Activated CD4-positive, CD25-positive, alpha-beta regulatory T cell (primary cell): ENCODE measurements at places on chromosomes 7 and 10.

- no peak for DNase-seq
Observed at GRCh38 chr10:70337201-70337651, 45.2 kb downstream of the LRRC20 start.

DNA sequence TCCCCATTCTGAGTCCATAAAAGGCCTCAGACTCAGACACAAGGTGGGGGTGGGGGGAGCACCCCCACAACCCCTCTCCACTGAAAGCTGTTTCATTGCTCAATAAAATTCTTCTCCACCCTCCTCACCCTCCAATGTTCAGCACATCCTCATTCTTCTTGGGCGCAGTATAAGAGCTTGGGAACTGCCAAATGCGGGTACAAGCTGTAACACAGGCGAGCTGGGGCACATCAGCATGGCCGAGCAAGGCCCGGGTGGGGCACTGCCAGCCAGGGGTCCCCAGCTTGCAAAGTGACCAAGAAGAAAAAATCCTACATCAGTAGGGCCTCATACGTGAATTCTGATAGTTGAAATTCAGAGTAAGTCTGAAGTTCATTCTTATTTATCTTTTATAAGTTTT lies 50.1 kb downstream of the CACUL1 start:
- DNase-seq = no peak

DNA sequence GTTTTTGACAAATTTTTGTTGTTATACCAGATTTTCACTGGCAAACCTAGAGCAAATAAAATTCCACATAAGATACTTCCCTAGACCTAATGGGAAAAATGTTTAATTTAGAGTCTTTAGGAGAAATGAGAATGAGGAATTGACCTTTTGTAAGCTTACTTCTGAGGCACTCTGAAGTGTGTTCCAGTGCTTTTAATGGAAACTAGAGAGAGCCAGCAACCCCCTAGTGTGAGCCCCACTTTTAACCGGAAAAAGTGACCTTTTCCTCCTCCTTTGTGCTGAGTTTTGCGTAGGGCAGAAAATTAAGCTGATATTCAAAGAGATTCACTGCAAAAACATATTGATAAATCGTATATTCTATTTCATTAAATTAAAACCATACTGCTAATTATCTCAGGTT lies 5.2 kb downstream of the IKZF1 start:
- DNase-seq = no peak

- DNase-seq = no peak
Observed at GRCh38 chr10:114401195-114401791, 3.0 kb downstream of the AFAP1L2 start.

GRCh38 chr10:49634069-49634660 lies 20.3 kb downstream of the CHAT start:
- DNase-seq = no peak

- DNase-seq = no peak
Observed at GRCh38 chr10:88428442-88428841, 154.7 kb downstream of the RNLS start.

DNA sequence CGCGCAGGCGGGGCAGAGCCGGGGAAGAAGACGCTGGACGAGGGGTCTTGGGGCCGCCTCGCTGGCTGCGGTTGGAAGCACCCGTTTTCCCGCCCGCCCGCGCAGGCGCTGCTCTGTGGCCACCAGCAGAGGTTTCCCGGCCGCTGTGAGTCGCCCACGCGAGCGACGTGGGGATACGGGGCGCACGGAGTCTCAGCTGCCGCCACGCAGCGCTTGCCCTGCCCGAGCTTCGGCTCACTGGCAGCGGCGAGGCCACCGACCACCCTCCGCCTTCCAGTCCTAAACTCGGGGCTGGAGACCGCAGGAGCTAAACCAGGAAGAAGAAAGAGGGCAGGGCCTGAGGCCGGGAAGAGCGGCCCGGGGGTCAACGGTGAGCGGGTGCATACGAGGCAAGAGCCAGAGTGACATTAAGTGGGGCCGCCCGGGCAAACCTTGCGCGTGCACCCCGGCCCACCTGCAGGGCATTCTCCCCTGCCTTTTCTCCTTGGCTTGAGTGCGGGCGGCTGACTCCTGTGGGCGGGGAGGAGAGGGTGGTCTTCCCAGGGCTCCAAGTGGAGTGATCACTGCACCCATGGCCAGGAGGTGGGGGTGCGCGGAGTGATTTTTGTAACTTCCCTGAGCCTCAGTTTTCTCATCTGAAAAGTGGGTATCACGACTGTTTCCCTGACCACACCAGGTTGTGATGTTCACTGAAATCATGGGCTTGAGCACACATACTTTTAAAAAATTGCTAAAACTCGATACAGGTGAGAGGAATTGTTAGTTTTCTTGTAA lies 7.1 kb upstream of the EMX2 start:
- no peak for DNase-seq

- peak; percentile 10 for DNase-seq
Observed at GRCh38 chr7:73811760-73812168, 19.0 kb upstream of the CLDN4 start.

DNA sequence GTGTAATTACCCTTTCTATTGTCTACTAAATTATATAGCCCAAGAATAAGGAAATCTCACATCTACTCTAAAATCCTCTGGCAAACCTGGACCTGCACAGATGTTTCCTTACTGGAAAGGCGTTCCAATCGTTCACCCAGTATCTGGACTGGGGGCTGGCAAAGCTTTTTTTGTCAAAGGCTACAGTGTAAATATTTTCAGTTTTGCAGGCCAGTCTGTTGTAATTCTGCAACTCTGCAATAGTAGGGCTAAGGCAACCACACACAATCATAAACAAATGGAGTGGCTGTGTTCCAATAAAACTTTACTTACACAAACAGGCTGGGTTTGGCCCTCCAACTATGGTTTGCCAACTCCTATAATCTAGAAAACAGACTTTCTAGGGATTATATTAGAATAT lies 56.2 kb downstream of the GLI3 start:
- DNase-seq = no peak

GRCh38 chr7:141362580-141363435 lies 188.4 kb upstream of the AGK start:
- no peak for DNase-seq

- DNase-seq = no peak
Observed at GRCh38 chr10:126312167-126312566, 76.1 kb downstream of the ADAM12 start.

DNA sequence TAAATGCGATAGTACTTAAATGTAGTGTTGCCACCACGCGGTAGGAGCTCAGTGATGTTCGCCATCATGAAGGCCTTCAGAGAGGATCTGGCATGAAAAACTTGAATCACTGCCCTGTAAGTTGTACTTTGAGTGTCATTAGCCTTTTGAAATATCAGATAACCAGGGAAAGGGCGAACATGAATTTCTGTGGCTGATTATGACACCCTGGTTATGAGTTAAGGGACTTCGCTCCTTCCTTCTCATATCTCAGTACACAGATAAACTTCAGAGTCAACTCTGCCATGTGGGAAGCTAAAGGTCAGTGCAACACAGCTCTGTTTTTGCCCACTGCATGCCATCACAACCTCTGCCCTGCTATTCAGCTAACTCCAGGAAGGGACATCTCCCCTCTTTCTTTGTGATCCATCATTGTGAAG lies 8.9 kb upstream of the ACSL5 start:
- DNase-seq = no peak

- no peak for DNase-seq
Observed at GRCh38 chr10:72523932-72524396, 101.9 kb downstream of the MICU1 start.

GRCh38 chr10:109374215-109374614 lies 549.1 kb downstream of the XPNPEP1 start:
- no peak for DNase-seq

GRCh38 chr10:71081912-71082311 lies 130.5 kb upstream of the UNC5B start:
- DNase-seq = no peak

GRCh38 chr7:135979471-135980011 lies 2.4 kb upstream of the MTPN start:
- no peak for DNase-seq
